CD4-positive, alpha-beta T cell treated with Interleukin-15 for 1 hour (primary cell): ENCODE measurements at places on chromosomes 16 and 17.

- DNase-seq, result no peak
Measured at GRCh38 chr16:82672676-82673075, 45.9 kb downstream of the CDH13 start.

DNA sequence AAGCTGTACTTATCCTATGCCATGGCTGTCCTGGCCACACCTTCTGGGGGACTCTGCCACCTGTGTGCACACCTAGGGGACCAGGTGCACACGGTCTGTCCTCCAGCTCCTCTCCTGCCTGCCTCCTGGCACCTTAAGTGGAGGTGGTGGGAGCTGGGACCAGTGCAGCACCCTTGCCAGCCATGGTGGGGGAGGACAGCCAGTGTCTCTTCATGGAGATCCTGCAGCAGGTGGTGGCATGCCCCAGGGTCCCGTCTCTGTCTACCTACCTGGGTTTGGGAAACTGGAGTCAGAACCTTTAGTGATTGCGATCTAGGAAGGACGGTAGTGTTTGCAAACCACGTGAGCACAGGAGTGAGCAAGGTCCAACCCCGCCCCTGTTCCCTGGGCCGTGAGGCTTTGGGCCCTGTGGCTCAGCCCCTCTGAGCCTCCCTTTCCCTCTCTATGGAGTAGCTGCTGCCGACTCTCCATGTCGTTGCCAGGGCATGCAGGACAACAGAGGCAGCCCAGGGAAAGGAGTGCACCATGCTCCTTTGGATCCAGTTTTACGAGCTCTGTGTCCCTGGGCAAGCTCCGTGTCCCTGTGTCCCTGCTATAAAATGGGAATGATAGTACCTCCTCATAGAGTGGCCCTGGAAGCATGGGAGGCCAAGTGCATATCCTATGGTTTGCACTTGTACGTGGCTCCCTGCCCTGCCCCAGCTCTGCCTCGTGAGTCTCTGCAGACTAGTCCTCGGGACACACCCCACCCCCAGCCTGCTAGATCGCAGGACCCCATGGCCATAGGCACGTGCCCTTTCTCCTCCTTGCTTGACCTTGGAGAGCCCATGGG is 7.1 kb downstream of the ADGRG1 start:
- no peak for DNase-seq

GRCh38 chr17:68249354-68249765 is 1.5 kb downstream of the AMZ2 start:
- DNase-seq, result peak; percentile 36

- DNase-seq, result no peak
Measured at GRCh38 chr17:81803728-81804558, at the start of gene GCGR. Gene GCGR, plus strand, starts transcription at chr17:81804150. Its CDS starts 4,869 bp downstream, at chr17:81809019.

GRCh38 chr17:46770439-46770817 is 48.1 kb downstream of the WNT3 start:
- DNase-seq, result no peak

DNA sequence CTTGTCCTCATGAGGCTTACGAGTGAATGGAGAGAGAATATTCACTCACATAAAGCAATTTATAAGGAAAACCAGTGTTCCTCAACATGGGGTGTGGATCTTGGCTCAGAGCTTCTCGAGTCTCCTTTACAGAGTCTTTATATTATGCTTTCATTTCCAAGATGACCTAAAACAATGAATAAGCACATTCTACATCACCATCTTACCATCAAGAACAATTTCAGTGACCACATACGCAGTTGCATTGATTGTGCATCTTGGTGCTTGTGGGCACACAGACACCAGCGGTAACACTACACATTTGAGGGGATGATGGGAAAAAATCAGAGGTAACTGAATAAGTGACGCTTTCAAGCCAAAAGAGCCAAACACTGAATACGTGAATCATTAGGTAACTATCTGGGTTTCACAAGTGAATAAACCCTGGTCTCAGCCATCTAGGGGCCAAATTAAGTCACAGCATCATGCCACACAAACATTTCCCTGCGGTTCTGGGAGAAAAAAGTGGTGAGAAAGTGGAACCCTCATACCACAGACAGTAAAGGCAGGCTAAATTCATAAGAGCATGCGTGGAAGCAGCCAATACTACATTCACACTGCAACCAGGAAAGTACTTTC is 9.4 kb downstream of the CWC25 start:
- DNase-seq, result no peak

- DNase-seq, result no peak
Measured at GRCh38 chr16:54454616-54455015, 168.0 kb upstream of the IRX3 start.

DNA sequence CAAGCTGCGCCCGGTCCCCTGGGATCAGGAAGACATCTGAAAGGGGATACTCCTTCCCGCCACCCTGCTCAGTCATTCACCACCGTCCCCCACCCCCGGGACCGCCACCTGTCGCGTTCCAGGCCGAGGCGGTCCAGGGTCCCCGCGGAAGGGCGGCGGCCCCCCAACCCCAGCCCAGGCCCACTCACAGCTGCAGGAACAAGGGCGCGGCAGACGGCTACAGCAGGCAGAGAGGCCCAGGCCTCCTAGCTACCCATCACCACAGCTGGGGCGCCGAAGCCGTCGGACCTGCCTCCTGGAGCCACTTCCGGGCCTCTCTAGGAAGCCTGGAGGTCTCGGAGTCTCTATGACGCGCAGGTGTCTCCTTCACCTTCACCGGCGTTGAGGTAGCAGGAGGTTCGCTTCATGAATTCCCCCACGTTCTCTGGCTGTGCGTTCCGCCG is at the start of gene SDR42E1:
Gene SDR42E1 (minus strand): TSS at position 272 of the 443 bp plus-strand sequence. CDS start 10,612 bp downstream, outside the sequence.
- DNase-seq, result peak; percentile 76

DNA sequence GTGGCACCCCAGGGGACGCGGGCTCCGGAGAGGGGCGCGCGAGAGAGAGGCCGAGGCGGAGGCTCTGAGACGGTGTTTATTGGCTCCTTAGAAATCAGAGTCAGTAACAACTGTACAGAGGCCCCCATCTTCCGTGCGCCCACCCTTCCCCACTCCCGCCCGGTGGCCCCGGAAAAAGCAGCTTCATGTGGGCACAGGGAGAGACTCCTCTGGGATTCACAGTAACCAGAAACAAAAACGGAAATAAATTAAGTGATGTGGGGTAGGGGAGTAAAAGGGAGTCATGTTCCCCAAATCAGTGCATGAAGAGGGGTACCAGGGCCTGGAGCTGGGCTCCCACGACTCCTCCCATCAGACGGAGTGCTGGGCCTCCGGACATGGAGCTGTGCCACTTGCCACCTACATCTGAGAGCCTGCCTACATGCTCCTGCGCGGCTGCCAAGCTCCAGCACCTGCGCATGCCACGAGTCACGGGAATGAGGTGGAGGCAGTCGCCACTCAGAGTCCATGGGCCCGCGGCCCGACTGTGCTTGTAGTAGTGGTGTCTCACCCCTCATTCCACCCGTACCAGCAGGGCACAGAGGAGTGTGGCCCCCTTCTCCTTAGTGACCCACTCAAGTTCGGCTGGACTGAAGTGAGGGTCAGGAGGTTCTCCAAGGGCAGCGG is 543 bp upstream of the GPS2 start:
- DNase-seq, result no peak

GRCh38 chr17:39787041-39787440 is 49.3 kb downstream of the GRB7 start:
- DNase-seq, result no peak

DNA sequence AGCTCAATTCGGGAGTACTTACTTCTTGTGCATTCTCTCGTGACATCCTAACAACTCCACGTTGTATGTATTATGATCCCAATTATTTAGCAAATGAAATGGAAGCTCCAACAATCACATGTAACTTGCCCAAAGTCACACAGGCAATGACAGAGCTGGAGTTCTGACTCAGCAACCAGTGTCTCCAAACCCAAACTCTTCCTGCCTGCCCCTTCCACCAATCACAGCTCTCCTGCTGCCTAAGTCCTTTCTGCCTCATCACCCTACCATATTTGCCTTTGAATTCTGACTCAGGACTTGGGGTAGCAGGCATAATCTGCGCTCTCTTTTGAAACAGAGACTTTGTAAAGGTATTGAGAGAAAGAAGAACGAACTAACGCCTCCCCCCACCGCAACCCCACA is 245.2 kb upstream of the MAF start:
- DNase-seq, result no peak

GRCh38 chr16:2983706-2984136 is 3.5 kb upstream of the PKMYT1 start:
- peak; percentile 70 for DNase-seq

DNA sequence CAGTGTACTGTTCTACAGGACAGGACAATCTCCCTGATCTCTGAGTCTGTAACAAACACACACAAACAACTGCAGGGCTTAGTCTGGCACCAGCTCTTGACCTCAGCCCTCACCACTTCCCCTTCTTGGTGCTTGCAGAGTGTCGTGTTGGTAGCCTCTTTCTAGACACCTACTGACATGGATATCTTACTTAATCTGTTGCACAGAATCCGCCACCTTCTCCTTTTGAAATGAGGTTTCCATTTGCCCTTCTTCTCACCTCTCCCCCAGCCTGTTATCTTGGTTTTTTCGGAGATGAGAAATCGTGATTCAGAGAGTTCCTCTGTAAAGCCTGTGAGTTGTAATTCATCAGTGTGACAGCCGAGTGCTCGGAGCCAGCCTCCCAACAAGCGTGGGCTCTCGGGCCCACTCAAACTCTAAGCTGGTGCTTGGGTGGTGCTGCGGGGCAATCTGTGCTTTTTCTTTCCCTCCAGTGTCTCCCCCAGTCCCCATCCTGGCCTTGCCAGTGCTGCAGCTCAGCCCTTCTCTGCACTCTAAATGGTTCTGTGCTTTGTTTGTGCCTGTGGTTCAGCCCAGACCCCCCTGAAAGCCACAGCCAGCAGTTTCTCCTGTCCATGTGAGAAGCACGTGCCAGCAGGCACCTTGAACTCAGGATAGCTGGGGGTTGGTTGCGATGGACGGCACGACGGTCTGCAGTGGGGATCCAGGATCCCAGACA is 28.1 kb downstream of the KIAA0513 start:
- DNase-seq, result peak; percentile 83

- DNase-seq, result no peak
Measured at GRCh38 chr17:3744014-3744413, 20.3 kb downstream of the HASPIN start.

- DNase-seq, result no peak
Measured at GRCh38 chr16:24540602-24541210, 1.3 kb downstream of the RBBP6 start.

GRCh38 chr16:67204076-67204475 is 5.1 kb downstream of the ELMO3 start:
- DNase-seq, result no peak

GRCh38 chr16:84548971-84549844 is 44.7 kb upstream of the MEAK7 start:
- DNase-seq, result peak; percentile 37

GRCh38 chr17:52178012-52178411 is 19.5 kb upstream of the CA10 start:
- DNase-seq, result no peak

DNA sequence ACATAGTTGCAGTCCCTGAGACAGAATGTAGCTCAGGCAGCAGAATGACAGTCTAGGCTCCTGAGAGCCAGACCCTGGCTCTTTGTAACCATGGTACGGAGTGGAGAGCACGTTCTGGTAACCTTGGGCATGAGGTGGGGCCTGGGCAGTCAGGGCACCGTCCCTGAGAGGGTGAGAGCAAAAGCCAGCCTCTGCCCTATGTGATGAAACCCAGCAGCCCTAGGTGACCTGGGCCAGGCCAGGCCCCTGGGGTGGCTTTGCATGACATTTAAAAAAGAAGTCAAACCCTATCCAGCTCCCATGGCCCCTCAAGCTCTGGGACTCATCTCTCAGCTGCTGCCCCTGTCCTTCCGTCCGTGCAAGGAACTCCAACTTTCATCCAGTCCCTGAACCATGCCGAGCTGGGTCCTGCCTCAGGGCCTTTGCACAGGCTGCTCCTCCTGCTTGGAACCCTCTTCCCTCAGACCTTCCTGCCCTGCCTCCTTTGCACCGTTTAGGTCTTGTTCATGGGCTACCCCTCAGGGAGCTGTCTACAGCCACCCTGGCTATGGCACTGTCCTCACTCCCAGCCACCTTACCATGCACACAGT is 188.6 kb downstream of the NTN1 start:
- no peak for DNase-seq

GRCh38 chr17:57099165-57099564 is 14.1 kb downstream of the AKAP1 start:
- DNase-seq, result no peak

GRCh38 chr16:58339452-58339981 is 44.7 kb upstream of the PRSS54 start:
- DNase-seq, result no peak

GRCh38 chr16:89890200-89890599 is 16.8 kb downstream of the TCF25 start:
- no peak for DNase-seq

GRCh38 chr16:24138024-24138423 is 118.1 kb upstream of the CACNG3 start:
- DNase-seq, result no peak

DNA sequence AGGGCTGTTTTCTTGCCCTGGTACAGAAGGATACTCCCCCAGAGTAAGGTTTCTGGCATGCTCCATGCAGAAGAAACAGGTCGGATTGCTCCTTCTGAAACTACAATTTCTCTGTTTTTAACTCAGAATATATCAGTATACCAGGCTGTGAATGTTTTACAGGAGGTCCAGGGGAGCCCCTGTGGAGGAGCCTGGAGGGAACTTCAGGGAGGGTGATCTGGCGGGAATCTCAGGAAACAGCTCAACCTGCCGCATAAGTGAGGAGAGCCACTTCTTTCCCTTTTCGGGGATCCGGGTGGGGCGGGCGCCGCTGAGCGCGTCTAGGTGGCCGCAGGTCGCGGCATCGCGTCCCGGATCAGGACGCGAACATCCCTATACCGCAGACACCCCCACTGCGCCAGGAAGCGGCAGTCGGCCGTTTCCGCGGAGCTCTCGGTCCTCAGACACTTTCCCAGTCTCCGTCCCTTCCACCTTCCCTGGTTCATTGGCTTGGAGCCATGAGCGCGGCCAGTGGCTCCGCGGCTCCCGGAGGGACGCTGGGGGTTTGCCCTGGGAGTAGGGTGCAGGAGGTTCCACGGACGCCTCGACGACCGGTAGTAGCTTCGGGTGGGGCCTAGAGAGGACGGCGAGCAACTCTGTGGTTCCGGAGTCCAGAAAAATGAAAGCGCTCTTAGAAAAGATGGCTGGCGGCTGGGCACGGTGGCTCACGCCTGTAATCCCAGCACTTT is 3.1 kb upstream of the ZNF764 start:
- DNase-seq, result peak; percentile 38

- DNase-seq, result no peak
Measured at GRCh38 chr16:19365486-19365885, 52.2 kb upstream of the TMC5 start.

DNA sequence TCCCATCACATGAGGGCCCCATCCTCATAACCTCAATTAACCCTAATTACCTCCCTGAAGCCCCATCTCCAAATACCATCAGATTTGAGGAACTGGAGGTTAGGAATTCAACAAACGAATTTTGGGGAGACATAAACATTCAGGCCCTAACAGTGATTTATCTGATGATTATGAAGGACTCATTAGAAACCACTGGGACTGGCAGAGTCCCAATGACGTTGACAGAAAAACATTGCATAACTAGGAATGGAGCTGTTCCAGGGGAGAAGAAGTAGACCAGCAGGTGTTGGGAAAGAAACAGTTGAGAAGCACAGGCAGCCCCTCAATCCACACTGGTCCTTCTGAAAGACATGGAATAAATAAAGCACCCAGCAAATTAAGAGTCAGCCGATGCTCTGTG is 282.0 kb downstream of the MAP2K4 start:
- DNase-seq, result no peak
